Activated naive CD8-positive, alpha-beta T cell treated with anti-CD3 and anti-CD28 coated beads for 36 hours (primary cell): ENCODE measurements at places on chromosomes 2 and 18. TPM values are rescaled to one million over a fixed set of nuclear protein-coding genes. Genes with fewer than 3 reads are reported as not detected.

DNA sequence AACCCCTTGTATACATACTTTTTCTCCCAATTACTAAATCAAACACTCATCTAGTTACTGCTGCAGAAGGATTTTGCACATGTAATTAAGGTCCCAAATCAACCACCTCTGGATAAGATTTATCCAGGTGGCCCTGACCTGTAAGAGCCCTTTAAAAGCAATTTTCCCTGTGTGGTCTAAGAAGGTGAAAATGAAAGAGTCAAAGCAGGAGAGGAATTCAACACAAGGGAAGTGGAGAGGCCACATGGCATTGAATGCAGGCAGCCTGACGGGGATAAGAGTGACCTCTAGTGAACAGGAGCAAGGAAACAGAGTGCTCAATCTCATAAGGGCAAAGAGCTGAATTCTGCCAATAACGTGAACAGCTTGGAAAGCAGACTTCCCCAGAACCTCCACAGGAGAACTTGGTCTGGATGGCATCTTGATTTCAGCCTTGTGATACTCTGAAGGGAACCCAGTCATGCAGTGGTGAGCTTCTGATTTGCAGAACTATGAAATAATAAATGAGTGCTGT, 27.2 kb downstream of the PPP3R1 start:
- DNase-seq = no peak
- peaks cover 81% of the 10 kb centered on the region for H3K4me1 ChIP-seq
- no peaks in the 10 kb centered on the region for H3K27me3 ChIP-seq

DNA sequence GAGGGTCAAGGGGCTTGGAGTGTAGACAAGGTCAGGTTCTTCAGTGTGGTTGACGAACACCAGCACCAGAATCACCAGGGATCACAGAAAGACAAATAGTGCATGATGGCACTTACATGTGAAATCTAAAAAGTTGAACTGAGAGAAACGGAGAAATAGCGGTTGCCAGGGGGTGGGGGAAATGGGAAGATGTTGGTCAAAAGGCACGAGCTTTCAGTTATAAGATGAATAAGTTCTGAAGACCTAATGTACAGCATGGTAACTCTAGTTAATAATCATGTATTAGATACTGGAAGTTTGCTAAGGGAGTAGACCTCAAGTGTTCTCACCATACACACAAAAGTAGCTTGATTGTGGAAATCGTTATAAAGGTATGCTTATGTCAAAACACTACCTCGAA, 43.7 kb upstream of the DARS1 start:
- peaks cover 16% of the 10 kb centered on the region for H3K4me1 ChIP-seq
- H3K4me3 ChIP-seq = no peak overlapping the region
- no peak for DNase-seq
- no peaks in the 10 kb centered on the region for H3K36me3 ChIP-seq
- H3K27ac ChIP-seq = no peak overlapping the region
- H3K27me3 ChIP-seq = peaks cover 3% of the 10 kb centered on the region

Gene REG3G
- total RNA-seq = not detected

DNA sequence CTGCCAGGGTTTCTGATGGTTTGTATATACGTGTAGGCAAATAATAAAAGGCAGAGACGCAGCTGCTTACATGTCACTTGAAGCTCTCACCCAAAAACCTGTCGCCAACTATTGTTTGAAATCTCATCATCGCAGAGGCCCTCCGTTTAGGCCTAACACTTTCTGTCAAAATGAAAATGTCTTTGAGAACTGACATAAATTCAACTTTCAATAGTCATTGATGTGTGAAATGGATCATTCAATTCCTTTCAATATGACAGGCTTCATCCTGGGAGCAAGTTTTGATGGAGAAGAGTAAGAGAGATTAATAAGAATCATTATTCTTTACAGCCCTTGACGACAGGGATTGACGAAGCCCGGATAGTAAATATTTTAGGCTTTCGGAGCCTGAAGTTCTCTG, 2.7 kb downstream of the ACTG2 start:
- H3K4me1 ChIP-seq = peaks cover 32% of the 10 kb centered on the region
- H3K36me3 ChIP-seq = no peaks in the 10 kb centered on the region
- no peak overlapping the region for H3K4me3 ChIP-seq
- no peak overlapping the region for H3K27ac ChIP-seq
- no peak for DNase-seq

Gene TRAPPC8
- total RNA-seq = 25.0 TPM

DNA sequence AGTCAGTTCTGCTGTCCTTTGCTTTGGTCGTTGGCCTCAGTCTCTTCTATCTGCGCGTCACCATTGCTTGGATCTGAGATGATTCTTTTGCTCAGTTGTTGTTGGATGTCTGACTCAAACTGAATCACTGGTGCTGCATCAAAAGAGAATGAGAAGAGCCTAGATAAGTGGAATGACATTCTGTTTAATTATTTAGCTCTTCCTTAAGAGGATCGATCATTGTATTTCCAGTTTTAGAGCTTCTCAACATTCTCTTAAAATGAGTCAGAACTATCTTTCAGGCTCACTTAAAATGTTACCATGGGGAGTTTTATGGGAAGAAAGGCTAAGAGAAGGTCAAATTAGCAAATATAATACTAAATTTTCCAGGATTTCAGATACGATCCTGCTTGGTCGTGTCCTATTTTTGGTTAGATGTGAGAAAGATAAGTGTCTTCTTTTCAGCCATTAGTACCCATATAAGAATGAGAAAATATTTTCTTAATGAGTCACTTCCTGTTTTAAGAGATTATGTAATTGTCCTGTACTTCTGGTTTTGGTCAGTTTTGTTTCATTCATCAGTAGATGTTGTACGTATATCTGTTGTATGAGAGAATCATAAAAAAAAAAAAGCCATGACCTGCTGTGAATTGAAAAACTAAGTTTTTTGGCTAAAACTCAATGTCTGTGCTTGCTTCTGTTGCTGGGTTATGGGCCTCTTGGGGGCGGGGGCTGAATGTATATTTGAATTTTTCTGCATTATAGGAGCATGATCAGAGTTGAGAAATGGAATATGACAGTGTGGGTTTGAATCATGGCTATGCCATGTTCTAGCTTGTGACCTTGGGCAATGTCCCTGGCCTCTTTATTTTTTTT, 31.6 kb upstream of the CASP10 start:
- H3K4me3 ChIP-seq = no peak overlapping the region
- H3K27me3 ChIP-seq = no peaks in the 10 kb centered on the region
- peak overlapping the region; percentile 74 for H3K27ac ChIP-seq
- peaks cover 34% of the 10 kb centered on the region for H3K4me1 ChIP-seq
- peaks cover 68% of the 10 kb centered on the region for H3K36me3 ChIP-seq
- no peak for DNase-seq

GRCh38 chr2:190791347-190791975, 89.2 kb upstream of the GLS start:
- H3K4me1 ChIP-seq = peaks cover 60% of the 10 kb centered on the region
- H3K27me3 ChIP-seq = no peaks in the 10 kb centered on the region
- H3K36me3 ChIP-seq = peaks cover 6% of the 10 kb centered on the region
- peak overlapping the region; percentile 86 for H3K27ac ChIP-seq
- H3K4me3 ChIP-seq = peak overlapping the region; percentile 48

- peaks cover 2% of the 10 kb centered on the region for H3K36me3 ChIP-seq
- peak overlapping the region; percentile 94 for H3K27ac ChIP-seq
- H3K27me3 ChIP-seq = no peaks in the 10 kb centered on the region
- peaks cover 41% of the 10 kb centered on the region for H3K4me1 ChIP-seq
Measured at GRCh38 chr2:121595012-121595891, 54.0 kb downstream of the CLASP1 start.

Gene SCRN3
- 12.9 TPM for total RNA-seq

Gene ALK
- not detected for total RNA-seq

DNA sequence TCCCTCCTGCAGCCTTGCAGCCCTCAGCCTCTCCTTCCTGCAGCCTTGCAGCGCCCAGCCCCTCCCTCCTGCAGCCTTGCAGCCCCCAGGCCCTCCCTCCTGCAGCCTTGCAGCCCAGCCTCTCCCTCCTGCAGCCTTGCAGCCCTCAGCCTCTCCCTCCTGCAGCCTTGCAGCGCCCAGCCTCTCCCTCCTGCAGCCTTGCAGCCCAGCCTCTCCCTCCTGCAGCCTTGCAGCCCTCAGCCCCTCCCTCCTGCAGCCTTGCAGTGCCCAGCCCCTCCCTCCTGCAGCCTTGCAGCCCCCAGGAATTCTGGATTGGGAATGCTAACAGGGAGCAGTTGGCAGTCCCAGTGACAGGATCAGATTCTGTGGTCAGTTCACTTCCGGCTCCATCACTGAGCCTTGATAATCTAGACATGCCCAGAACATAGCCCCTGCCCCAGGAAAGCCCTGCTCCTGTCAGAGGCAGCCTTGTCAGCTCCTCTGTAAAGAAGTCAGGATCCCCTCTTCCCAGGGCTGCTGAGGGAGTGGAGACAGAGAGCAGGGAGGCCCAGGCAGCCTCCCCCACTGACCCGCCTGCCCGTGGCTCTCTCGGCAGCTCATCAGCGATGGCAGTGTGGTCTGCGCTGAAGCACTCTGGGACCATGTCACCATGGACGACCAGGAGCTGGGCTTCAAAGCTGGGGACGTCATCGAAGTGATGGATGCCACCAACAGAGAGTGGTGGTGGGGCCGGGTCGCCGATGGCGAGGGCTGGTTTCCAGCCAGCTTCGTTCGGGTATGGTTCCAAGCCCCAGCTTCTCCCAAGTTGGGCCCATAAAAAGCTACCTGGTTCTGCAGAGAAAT, 54.8 kb downstream of the FAM168B start:
- no peak overlapping the region for H3K4me3 ChIP-seq
- H3K4me1 ChIP-seq = peaks cover 35% of the 10 kb centered on the region
- no peak for DNase-seq
- H3K27me3 ChIP-seq = peaks cover 8% of the 10 kb centered on the region
- no peak overlapping the region for H3K27ac ChIP-seq

DNA sequence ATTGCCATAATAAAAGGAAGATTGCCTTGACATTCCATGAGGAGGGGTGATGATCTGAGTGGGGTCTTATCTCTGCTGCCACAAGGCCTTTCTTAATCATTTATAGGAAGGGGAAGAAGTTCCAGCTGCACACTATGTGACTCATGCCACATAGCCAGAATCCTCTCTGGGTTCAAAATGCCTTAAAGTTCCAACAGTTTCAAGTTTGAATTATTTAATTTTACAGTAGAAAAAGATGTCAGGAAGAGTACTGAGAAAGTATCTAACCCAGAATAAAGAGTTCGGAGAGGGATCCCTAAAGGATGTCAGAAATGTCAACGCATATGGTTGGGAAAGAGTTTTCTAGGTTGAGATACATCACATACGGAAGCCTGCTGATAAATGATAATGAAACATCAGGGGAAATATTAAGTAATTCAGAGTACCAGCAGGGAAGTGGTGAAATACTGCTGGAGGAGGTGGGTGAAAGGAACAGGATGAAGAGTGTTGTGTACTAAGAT, 999.9 kb downstream of the TSN start:
- H3K4me1 ChIP-seq = no peaks in the 10 kb centered on the region
- no peaks in the 10 kb centered on the region for H3K36me3 ChIP-seq
- no peak for DNase-seq
- H3K27ac ChIP-seq = no peak overlapping the region
- no peak overlapping the region for H3K4me3 ChIP-seq
- H3K27me3 ChIP-seq = no peaks in the 10 kb centered on the region

DNA sequence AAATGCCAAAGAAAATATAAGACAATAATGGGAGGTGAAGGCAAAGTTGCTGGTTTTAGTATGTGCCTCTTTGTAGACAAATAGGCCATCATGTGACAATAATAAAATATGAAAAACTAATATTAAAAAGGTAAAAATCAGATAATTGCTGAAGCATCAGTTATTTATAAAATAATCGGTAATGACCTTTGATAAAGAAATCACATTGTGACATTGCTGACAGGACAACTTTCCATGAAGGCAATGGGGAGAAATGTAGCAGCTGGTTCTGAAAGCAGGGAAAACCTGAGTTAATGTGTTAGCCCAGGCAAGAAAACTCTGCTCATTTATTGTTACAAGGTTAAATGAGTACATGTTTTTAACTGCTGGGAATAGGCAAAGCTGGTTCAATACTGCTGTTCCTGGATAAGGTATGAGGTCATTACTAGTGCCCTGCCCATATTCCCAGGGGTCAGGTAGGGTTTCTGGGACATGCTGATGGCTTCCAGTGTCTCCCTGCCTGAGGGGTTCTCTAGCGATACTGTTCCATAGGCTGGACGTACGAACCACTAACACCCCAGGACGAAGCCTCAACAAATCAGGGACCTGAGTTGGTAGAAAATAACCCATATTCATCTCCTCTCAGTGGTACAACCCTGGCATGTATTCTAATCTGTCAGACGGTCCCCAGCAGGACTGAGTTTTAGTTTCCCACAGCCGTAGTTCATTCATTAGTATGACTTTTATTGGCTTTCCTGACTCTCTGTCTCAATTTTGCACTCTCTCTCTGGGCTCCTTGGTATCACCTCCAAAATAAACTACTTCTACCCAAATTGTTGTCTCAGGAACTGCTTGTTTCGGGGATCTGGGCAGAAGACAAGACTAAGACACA, 355.9 kb downstream of the TXNL1 start:
- H3K27me3 ChIP-seq = peaks cover 3% of the 10 kb centered on the region
- H3K4me1 ChIP-seq = no peaks in the 10 kb centered on the region
- no peak for DNase-seq
- H3K36me3 ChIP-seq = no peaks in the 10 kb centered on the region
- H3K4me3 ChIP-seq = no peak overlapping the region

Gene NCKAP1
- 1.2 TPM for total RNA-seq

DNA sequence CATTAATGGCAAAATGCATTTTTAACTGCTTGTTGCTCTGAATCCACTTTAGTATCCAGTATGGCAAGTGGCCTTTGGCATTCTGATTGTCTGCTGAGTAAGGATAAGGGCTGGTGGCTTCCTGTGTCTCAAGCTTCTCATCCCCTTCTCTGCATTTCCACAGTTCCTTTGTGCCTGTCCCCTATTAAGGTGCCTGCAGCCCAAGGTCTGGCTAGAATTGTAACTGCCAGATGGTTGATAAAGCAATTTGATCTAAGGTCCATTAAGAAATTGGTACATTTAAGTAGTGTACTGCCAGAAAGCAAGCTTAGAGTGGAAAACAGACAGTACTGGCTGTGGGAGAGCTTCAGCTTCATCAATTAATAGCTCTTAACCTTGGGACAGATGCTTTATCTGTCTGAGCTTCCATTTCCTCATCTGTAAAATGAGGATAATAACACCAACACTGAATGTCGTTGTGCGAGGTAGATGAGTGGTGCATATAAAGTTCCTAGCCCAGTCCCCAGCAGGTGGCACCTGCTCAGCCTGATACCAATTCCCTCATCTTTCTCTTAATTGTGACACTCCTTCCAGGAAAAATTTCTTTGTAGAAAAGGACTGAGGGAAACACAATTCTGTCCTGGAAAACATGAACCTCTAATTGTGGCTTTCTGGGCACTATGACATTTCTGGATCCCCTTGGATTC, 570.6 kb upstream of the GCFC2 start:
- no peak for DNase-seq
- no peak overlapping the region for H3K4me3 ChIP-seq
- no peaks in the 10 kb centered on the region for H3K27me3 ChIP-seq
- no peaks in the 10 kb centered on the region for H3K4me1 ChIP-seq

GRCh38 chr2:24850944-24851343, 57.7 kb downstream of the CENPO start:
- H3K4me3 ChIP-seq = no peak overlapping the region
- H3K36me3 ChIP-seq = peaks cover 31% of the 10 kb centered on the region
- H3K27ac ChIP-seq = no peak overlapping the region

DNA sequence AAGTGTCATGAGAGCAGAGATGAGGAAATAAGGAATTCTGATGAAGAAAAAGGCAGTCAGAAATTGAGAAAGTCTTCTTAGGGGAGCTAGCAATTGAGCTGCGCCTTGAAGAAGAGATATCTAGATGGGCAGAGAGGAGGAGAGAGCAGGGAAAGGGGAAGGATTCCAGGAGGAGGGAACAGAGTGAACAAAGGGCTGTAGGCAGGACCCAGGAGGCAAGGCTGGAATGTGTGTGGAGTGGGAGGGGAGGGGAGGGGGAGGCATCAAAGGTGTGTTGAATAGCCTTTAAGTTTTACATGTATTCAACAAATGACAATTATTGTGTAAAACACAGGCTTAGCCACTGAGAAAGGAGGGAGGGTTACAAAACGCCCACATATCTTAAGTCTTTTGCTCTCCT, 164.5 kb downstream of the TDRD15 start:
- no peaks in the 10 kb centered on the region for H3K36me3 ChIP-seq
- no peaks in the 10 kb centered on the region for H3K4me1 ChIP-seq
- H3K4me3 ChIP-seq = no peak overlapping the region

Gene PLEKHH2
- 0.64 TPM for total RNA-seq
